ENCODE measurements at places on chromosomes 2 and 18. TPM values are rescaled to one million over a fixed set of nuclear protein-coding genes. Genes with fewer than 3 reads are reported as not detected.
A peak's percentile ranks its signal among the peaks of the same experiment; 100 is the strongest.

- DNase-seq: no peak
These were observed 13.4 kb downstream of the ARHGAP15 start for GRCh38 chr2:143142598-143142997.

DNA sequence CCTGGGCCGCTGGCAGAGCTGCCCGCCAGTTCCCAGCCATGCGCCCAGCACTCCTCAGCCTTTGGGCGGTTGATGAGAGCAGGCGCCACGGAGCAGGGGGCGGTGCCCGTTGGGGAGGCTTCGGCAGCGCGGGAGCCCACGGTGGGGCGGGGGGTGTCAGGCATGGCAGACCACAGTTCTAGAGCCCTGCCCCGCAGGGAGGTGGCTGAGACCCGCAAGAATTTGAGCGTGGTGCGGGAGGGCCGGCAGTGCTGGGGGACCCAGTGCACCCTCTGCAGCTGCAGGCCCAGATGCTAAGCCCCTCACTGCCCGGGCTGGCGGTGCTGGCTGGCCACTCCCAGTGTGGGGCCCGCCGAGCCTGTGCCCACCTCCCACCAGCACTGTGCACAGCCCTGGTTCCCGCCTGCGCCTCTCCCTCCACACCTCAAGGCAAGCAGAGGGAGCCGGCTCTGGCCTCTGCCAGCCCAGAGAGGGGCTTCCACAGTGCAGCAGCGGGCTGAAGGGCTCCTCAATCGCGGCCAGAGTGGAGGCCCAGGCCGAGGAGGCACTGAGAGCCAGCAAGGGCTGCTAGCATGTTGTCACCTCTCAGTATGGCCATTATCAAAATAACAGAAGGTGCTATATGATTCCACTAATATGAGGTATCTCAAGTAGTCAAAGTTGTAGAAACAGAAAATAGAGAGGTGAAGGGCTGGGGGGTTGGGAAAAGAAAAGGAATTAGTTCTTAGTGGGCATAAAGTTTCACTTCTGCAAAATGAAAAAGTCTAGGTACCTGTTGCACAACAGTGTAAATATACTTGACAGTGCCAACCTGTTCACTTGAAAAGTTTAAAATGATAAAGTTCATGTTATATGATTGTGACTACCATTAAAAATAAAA lies 72.3 kb downstream of the SH3YL1 start:
- no peak for DNase-seq

- no peak for DNase-seq
These were observed 837.7 kb upstream of the SLC39A10 start for GRCh38 chr2:194819367-194819766.

DNA sequence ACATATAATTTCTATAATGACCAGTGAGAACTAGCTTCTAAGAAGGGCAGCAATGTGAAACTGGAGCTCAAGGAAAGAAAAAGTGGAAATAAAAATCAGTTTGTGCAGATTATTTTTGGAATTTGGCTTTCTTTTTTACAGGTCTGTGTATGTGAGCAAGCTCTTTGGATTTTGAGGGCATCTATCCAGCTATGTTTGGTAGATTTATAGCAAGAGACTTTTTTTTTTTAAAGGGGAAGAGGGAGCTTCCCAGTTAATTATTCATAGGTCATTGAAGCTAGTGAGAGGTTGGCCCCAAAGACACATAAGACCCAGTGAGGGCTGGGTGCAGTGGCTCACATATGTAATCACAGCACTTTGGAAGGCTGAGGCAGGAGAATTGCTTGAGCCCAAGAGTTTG lies 24.0 kb upstream of the COLEC12 start:
- DNase-seq: peak; percentile 78

The NLRC4 gene
- total RNA-seq: 4.3 TPM

DNA sequence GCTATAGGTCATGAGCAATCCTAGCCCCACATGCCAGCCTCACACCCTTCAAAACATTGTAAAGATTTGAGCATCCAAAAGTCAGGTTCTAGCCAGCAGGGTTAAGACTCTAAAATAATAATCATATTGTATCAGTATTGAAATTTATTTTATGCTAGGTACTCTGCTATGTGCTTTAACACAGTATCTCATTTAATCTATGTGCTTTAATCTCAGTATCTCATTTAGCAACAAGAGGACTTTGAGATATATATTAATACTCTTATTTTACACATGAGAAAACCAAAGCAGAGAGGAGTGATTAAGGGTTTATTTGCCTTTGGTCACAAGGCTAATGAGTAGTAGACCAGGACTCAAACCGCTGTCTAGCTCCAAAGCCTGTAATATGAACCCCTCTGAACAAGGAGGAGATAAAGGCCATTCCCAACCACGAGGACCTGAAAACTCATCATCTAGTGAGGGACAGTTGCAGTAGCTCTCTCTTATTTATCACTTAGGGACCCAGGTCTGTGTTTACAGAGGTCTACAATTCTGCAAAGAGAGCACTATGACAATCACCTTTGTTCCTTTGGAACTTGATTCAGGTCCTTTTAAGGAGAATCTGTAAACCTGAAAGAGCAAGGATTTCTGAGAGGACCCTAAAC lies 116.5 kb upstream of the SERTAD2 start:
- no peak for DNase-seq

DNA sequence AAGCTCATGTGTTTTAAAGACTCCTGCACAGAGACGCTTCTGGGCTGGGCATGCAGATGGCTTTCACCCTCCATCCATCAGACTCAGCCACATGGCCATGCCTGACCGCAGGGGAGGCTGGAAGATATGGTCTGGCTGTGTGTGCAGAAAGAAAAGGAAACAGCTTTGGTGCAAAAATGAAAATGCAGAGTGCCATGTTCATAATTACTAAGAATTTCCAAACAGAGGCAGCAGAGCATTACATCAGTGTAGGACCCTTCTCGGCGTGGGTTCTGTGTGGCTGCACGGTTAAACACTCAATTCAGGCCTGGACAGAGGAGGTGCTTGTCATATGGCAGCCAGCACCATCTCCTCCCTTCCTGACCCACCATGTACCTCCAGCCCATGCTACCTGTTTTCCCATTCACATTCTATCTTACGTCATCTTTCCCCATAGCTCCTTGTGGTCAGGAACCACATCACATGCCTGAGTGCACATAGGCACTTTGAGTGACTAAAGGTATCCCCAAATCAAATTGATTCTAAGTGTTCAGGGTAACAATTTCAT lies 200.3 kb upstream of the ID2 start:
- no peak for DNase-seq
